ENCODE measurements at places on chromosomes 16 and 17.

GRCh38 chr17:40290629-40291280 lies 3.1 kb downstream of the CDC6 start:
- DNase-seq = no peak

DNA sequence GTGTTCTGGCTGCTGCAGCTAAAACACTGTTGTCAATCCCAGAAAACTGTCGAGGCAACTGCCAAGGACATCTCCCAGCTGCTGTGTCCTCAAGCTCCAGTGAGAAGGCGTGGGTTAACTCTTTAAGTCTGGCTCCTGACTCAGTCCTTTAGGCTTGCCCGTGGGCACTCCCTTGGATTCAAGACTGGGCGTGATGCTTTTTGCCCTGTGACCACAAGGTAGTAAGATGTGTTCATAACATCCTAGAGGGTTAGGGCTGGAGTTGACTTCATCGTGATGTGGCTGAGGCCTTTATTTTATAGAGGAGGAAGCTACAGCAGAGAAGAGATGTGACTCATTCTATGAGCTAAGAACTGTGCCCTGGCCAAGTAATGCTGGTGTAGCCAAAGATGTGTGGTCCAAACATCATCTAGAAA lies 50.9 kb upstream of the TEKT3 start:
- DNase-seq = no peak

DNA sequence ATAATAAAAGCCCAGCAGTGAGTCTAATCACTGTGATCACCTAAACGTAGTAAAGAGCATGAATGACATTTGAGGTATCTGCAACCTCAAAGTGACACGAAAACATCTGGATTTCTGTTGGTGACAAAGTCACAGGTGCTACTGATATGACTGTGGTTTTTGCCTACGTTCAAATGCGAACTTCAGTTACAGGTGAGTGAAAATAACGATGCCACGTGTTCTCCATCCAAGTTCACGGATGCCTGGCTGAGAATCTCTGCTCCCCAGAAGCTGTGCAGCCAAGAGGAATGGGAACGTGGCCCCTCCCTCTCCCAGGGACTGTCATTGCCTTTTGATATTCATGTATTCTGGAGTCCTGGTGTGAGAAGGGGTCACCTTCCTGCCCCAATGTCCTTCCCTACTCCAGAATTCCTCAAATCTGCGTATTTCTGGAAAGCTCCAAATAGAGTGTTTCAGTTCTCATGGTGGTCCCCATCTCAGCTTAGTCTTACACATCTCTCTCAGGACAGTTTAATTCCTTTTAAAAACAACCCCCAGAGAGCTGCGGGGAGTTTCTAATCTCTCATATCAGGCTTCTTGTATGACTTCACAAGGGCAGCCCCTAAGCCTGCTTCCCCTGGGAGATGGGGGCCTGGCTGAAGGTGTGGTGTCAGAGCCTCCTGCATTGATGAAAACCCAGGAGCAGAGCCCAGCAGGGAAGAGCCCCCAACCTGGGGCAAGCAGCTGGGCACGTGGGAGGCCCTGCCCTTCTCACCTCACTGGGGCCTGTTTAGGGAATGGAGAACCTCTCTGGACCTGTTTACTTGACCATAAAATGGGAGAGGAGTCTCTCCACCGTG lies 25.8 kb downstream of the PIK3R5 start:
- DNase-seq = peak; percentile 62

DNA sequence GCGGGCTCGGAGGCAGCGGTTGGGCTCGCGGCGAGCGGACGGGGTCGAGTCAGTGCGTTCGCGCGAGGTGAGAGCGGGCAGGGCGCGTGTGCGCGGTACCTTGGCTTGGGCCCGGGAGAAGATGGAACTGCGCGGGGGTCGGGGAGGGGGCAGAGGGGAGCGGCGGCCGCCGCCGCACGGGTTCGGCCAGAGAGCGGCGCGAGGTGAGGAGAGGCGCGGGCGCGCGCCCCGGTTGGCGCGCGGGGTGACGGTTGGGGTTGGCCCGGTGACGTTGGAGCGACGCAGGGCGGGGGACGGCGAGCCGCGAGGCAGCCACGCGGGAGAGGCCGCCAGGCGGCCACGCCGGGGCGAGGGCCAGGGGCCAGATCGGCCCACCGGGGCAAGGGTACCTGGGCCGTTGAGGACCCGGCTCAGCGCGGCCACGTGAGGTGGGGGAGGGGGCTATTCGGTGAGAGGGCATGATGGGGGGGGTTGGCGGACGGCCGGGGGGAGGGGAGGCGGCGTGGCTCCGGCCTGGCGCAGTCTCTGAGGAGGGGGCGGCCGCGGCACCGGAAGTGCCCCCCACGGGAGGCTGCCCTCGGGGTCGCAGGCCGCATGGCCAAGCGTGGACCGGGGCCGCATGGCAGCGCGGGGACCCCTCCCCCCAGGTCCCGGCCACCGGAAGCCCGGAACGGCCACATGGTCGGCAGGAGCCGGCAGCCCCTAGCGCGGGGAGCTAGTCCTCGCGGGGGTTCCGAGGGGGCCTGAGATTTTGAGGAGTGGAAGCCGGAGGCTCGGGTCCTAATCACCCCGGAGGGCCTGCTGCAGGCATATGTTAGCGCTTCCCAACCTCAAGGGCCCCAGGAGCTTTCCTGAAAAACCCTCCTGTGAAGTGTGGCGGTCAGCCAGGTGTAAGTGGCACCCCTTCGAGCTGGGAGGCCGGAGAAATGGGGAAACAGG lies 527 bp downstream of the EIF5A start:
- peak; percentile 60 for DNase-seq

- DNase-seq = no peak
Measured at GRCh38 chr17:76929601-76930000, 61.4 kb downstream of the MGAT5B start.

DNA sequence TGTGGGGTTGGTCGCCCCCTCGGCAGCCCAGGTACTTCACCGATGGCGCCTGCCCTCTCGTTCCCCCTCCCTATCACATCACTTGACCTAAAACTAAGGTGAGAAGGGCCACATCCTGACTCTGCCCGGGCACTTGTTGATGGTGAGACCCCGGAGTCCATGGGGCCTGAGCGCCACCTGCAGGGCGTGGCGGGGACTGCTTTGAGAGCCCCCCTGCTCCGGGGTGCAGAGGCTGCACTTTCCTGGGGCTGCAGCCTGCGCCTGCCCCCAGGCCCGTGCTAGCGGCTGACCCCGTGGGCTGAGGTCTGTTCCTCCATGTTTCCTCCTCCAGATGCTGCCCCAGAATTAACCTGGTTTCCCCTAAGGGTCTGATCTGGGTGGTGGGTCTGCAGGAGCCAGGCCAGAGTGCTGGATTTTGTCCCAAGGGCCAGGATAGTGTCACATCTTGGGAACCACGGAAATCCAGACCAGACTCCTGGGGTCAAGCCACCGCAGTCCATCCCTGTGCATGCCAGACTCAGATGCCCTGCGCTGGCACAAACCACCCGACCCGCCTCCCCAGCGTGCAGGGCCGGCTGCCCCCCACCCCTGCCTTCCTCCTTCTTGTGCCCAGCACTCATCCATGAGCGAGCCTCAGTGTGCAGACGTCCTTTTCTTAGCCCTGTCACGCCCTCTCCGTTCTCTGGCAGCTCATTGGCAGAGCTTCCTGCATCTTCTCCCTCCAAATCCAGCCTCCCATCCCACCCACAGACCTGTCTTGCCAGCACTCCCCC lies 2.7 kb downstream of the NDUFAF8 start:
- DNase-seq = peak; percentile 72

DNA sequence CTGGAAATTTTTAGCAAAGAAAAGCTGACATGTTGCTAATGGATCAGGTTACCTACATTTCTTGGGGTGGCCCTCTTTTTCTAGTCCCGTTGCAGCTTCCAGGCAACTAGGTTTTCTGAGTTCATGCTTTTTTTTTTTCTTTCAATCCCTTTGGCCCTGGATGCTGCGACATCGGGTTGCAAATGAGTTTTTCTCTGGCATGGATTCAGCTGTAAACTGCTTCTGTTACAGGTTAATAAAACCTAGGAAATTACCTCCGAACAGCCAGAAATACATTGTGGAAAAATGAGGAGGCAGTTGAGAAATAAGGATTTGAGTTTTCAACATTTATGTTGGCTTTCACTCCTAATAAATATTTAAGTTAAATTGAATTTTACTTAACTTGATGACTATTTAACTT lies 149.8 kb upstream of the MAF start:
- DNase-seq = no peak

DNA sequence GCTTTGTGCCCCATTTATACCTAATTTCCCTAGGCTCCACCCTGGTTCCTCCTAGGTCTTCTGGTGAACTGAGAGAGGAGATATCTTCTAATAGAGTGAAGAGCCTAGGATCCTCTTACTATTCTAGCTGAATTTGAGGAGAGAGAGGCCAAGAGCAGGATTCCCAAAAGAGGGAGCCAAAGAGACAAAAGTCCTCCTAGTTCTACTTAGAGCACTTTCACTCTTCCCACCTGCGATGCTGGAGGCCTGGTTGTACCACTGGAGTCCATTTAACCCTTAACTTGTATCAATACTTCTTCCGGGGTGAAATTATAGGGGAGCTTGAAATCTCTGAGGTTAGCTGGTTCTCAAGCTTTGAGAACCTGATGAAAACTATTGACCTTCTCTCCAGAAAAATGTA lies 3.4 kb upstream of the SSH2 start:
- no peak for DNase-seq

GRCh38 chr16:25493136-25493811 lies 198.5 kb upstream of the HS3ST4 start:
- DNase-seq = no peak

DNA sequence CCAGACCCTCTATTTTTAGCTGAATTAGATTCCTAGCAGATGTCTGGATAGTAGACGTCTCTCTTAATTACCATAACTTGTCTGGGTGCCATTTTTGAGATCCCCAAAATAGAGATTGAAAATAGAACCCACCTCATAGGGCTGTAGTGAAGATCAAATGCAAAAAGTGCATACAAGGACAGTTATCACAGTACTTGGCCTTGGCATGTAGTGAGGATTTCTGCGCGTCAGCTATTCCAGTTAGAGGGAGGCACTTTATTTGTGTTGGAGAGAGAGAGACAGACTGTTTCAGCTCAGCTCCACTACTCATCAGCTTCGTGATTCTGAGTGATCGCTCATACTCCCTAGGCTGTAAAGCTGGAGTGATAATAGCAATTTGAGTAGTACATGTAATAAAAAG lies 59.6 kb upstream of the CDH13 start:
- no peak for DNase-seq

DNA sequence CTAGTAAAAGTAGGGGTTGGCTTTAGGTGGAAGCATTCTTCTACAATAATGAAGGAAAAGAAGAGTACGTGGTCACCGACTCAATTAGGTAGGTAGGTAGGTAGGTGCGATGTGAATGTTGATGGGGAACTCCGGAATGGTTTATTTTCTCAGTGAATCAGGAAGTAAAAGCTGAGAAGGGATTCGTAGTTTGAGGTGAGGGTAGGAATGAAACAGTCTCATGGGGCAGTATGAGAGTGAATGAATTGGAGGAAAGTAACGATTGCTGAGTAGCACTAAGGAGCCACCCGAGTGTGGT lies 13.9 kb downstream of the PER1 start:
- DNase-seq = no peak

DNA sequence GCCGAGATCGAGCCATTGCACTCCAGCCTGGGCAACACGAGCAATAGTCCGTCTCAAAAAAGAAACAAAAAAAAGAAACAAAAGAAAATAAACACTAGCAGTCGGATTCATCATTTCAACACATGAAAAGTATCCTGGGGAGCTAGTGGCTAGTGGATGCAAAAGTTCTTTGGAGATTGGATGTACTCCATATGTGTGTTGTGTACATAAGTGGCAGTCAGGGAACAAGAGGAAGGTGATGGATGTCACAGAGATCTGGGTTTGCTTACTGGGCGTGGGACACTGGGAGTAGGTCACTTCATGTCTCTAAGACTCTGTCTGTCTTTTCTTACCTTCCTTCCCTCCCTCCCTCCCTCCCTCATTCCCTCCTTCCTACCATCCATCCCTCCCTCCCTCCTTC lies 35.4 kb downstream of the MRC2 start:
- no peak for DNase-seq

GRCh38 chr16:51442141-51442870 lies 291.2 kb upstream of the SALL1 start:
- DNase-seq = no peak

DNA sequence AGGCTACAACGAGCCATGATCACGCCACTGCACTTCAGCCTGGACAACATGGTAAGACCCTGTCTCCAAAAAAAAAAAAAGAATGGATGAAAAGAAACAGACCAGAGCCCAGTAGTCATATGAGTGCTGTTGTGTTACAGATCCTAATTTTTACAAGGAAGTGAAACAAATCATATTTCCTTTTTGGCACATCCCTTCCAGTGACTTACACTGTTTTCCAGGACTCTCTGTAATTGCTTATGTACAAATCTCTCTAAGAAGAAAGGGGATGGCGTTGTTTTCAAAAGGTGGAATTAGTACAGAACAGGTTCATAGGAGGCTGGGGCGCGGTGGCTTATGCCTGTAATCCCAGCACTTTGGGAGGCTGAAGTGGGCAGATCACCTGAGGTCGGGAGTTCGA lies 19.8 kb upstream of the ZNF594 start:
- no peak for DNase-seq

DNA sequence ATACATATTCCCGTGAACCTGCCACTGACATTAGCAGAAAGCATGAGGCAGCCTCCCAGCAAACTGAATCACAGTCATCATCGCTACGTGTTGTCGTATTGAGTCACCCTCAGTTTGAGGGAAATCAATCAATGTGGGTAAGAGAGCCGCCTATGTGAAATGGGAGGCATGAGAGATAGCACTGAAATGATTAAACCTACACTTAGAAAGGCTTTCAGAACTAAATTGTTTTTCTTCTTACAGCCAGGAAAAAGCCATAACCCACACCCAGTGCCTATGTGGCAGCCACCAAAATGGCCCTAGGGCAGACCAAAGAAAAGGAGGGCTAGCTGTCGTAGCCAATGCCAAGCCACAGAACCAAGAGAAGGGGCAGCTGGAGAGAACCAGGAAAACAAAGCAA lies 90.5 kb downstream of the ADAMTS18 start:
- no peak for DNase-seq

- DNase-seq = no peak
Measured at GRCh38 chr17:49730078-49730784, 22.5 kb upstream of the SLC35B1 start.

GRCh38 chr16:77308163-77308561 lies 109.0 kb downstream of the SYCE1L start:
- no peak for DNase-seq

GRCh38 chr16:69847643-69848042 lies 85.5 kb downstream of the WWP2 start:
- DNase-seq = no peak

- no peak for DNase-seq
Measured at GRCh38 chr16:47687694-47688093, 226.6 kb downstream of the PHKB start.

- no peak for DNase-seq
Measured at GRCh38 chr17:28173801-28174200, 131.3 kb downstream of the NLK start.

GRCh38 chr17:57032343-57032742 lies 52.7 kb upstream of the AKAP1 start:
- no peak for DNase-seq
